ENCODE measurements at places on chromosomes 11 and 22.
A peak's percentile ranks its signal among the peaks of the same experiment; 100 is the strongest.

DNA sequence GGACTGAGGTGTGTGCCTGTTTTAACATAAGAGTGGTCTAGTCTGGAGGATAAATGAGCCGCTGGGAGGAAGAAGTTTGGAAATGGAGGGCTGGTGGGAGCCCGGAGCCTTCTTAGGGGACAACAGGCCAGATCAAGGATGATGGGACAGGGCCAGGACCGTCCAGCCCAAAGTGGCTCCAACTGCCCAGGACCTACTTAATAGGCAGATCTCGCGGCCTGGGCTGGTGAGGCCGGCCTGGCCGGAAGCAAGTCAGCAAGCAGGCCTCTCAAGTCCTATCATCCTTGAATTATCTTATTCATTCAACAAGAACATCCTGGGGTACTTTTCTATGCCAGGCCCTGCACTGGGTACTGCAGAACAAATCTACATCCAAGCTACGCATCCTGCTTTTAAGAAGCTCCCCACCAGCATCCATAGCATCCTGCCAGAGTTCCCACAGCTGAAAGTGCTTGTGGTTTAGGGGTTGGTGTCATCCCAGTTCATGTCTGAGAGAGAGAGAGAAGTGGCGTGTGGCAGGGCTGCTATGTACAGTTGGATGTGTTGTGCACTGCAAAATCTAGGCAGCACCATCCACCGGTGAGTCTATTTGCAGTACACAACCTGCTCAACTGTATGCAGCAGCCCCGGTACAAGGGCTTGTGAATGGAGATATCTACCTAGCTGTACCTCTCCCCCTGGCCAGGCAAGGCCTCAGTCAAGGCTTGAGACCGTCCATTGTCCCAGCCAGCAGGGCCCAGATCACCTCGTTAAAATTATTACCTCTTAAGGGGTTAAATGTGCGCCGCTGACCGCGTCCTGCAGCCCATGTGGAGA lies 82.1 kb downstream of the FBLN1 start:
- H3K27me3 ChIP-seq, result no peaks in the 10 kb centered on the region
- DNase-seq, result no peak
- no peak overlapping the region for H3K4me3 ChIP-seq
- peaks cover 21% of the 10 kb centered on the region for H3K4me1 ChIP-seq

DNA sequence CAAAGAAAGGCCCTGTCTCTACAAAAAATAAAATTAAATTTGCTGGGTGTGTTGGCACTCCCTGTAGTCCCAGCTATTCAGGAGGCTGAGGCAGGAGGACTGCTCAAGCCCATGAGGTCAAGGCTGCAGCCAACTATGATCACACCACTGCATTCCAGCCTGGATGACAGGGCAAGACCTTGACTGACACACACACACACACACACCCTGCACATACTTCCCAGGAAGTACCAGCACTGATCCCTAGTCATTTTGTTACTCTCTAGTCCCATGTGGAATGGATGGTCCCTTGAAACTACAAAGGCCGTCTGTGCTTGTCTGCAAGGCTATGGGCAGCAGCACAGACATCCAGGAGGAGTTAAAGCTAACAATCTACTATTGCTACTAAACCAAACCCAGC lies 59.7 kb upstream of the CYP2D6 start:
- H3K27ac ChIP-seq, result no peak overlapping the region
- DNase-seq, result no peak
- H3K36me3 ChIP-seq, result no peaks in the 10 kb centered on the region
- H3K4me3 ChIP-seq, result no peak overlapping the region

DNA sequence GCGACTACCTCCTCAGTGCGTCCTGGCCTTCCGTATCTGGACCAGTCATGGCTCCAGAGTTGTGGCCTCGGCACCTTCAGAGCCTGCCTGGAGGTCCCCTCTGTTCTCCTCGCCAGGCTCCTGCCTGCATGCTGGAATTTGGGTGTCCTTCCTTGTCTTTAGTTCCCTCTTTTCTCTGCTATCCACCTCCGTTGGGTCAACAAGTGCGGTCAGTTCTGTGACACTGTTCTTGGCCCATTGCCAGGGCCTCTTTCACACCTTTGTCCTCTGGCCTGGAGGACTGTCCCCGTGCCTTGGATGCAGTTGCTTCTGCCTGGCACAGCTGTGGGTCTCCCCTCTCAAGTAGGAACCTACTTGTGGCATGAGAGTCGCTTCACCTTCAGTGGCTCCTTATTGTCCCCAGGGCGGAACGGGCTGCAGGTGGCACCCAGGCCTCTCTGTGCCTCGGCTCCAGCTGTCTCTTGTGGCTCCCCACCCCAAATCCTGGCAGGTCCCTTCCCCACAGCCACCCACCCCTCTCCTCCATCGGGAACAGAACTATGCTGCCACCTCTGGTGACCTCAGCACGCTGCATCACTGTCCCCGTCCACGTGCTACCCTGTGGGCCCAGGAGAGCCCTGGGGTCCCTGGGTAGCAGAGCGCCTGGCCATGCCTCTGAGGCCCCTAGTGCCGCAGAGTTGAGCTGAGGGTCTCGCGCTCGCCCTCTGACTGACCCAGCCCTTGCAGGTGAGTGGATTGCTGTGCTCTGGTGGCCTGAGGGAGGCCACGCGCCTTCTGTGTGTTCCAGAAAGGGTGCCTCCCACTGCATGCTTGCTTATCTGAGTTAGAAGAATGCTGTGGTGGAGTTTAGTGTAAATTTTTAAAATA lies 4.7 kb downstream of the DGCR8 start:
- no peaks in the 10 kb centered on the region for H3K36me3 ChIP-seq
- DNase-seq, result no peak
- H3K27ac ChIP-seq, result no peak overlapping the region

DNA sequence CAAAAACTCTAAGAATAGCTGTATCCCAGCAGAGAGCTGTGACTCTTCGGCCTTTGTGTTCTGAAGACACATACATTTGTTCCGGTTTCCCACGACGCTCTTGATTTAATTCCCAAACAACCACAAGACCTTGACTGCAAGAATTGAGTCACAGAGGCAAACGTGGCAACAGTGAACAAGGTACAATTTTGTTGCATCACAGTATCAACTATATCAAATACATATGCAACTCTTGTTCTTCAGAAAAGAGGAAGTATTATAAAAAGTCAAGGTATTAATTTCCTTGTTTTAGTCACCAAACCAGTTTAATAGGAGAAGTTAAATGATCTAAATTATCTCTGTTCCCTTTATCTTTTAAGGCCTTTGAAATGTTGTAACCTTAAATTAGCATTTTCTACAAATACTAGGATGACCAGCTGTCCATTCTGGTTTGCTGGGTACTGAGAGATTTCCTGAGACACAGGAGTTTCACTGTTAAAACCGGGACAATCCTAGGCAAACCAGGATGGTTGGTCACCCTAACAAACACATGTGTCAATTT lies 11.1 kb downstream of the HPS5 start:
- no peaks in the 10 kb centered on the region for H3K36me3 ChIP-seq
- H3K27ac ChIP-seq, result no peak overlapping the region
- H3K27me3 ChIP-seq, result no peaks in the 10 kb centered on the region
- peaks cover 11% of the 10 kb centered on the region for H3K4me1 ChIP-seq

GRCh38 chr22:37256075-37256726 lies 12.1 kb upstream of the RAC2 start:
- no peak overlapping the region for H3K27ac ChIP-seq
- no peaks in the 10 kb centered on the region for H3K4me1 ChIP-seq
- no peaks in the 10 kb centered on the region for H3K27me3 ChIP-seq
- DNase-seq, result no peak

DNA sequence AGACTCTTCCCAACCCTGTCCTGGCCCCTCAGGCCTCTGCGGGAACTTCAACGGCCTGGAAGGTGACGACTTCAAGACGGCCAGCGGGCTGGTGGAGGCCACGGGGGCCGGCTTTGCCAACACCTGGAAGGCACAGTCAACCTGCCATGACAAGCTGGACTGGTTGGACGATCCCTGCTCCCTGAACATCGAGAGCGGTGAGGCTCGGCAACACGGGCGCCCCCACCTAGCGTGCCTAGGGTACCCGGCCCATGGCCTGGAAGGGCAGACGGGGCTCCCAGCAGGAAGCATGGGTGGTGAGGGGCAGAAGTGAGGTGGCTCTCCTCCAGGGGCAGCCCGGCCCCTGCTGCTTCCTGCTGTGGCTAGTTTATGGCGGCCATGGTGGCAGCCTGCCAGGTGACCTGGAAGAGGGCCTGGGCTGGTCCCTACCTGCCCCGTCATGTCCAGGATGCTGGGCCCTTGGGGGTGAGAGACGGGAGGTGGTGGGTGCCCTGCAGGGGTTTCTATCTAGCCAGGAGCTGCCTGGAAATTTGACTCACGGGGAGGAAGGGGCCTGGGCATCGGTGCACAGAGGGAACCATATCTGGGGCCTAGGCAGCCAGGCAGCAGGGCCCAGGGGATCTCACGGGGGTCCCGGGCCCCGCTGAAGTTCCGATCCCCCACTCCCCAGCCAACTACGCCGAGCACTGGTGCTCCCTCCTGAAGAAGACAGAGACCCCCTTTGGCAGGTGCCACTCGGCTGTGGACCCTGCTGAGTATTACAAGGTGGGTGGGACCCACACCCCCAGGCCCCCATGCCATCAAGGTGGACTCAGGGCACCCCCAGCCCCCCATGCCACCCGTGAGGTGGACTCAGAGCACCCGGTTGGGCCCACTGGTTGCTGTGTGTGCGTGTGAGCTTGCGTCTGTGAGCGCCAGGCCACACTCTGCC lies 9.2 kb downstream of the MUC2 start:
- H3K27ac ChIP-seq, result no peak overlapping the region
- no peaks in the 10 kb centered on the region for H3K27me3 ChIP-seq
- no peaks in the 10 kb centered on the region for H3K4me1 ChIP-seq
- no peak for DNase-seq

DNA sequence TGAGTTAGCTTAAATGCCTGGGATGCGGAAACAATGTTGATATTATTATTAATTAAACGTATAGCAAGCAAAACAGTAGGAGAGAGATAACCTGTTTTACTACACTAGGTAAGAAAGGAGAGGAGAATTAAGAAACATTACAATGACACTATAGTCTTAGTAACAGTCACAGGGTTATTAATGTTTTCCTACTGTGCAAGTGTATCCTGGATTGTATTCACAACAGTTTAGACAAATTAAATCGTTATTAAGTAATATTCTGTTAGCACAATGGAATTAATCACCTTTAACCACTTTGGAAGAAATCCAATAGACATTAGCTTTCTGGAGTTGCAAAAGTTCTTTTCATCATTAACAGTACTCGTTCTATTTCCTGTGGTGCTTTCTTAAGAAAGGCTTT lies 3.4 kb downstream of the FAM181B start:
- no peaks in the 10 kb centered on the region for H3K36me3 ChIP-seq
- H3K4me3 ChIP-seq, result no peak overlapping the region
- no peak for DNase-seq
- peaks cover 7% of the 10 kb centered on the region for H3K4me1 ChIP-seq
- H3K27ac ChIP-seq, result no peak overlapping the region

- no peak overlapping the region for H3K4me3 ChIP-seq
- no peaks in the 10 kb centered on the region for H3K4me1 ChIP-seq
- H3K27ac ChIP-seq, result no peak overlapping the region
- no peak for DNase-seq
- H3K36me3 ChIP-seq, result no peaks in the 10 kb centered on the region
- H3K27me3 ChIP-seq, result no peaks in the 10 kb centered on the region
These were observed 46.2 kb downstream of the CSNK2A3 start for GRCh38 chr11:11306855-11307254.

DNA sequence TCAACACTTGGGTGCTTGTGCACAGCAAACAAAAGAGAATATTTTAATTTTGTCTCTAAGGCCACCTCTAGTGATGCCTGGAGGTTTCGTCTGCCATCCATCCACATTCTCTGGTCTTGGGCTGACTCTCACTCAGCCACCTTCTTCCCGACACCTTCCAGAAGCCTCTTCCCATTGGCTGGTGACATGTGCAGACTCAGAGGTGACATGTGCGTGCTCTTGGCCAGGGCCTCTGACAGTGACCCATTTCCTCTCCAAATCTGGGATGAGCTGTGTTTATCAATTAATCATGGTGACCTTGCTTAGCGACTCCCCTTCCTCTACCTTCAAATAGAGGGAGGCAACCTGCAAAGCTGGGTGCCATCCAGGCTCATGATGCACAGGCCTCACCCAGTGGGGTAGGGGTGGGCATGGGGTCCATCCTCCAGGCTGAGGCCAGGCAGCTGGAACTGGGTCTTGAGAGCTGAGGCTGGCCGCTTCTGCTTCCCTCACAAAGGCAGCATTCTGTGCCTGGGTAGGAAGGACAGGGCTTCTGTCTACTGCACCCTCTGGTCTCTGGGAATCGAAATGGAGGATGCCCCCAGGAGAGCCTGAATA lies 91.8 kb downstream of the DHCR7 start:
- H3K4me3 ChIP-seq, result no peak overlapping the region
- H3K4me1 ChIP-seq, result no peaks in the 10 kb centered on the region
- no peaks in the 10 kb centered on the region for H3K36me3 ChIP-seq
- H3K27ac ChIP-seq, result no peak overlapping the region
- no peak for DNase-seq

GRCh38 chr11:134474070-134474860 lies 62.2 kb upstream of the B3GAT1 start:
- no peak for DNase-seq
- no peak overlapping the region for H3K27ac ChIP-seq
- no peaks in the 10 kb centered on the region for H3K27me3 ChIP-seq
- no peak overlapping the region for H3K4me3 ChIP-seq
- H3K36me3 ChIP-seq, result no peaks in the 10 kb centered on the region

DNA sequence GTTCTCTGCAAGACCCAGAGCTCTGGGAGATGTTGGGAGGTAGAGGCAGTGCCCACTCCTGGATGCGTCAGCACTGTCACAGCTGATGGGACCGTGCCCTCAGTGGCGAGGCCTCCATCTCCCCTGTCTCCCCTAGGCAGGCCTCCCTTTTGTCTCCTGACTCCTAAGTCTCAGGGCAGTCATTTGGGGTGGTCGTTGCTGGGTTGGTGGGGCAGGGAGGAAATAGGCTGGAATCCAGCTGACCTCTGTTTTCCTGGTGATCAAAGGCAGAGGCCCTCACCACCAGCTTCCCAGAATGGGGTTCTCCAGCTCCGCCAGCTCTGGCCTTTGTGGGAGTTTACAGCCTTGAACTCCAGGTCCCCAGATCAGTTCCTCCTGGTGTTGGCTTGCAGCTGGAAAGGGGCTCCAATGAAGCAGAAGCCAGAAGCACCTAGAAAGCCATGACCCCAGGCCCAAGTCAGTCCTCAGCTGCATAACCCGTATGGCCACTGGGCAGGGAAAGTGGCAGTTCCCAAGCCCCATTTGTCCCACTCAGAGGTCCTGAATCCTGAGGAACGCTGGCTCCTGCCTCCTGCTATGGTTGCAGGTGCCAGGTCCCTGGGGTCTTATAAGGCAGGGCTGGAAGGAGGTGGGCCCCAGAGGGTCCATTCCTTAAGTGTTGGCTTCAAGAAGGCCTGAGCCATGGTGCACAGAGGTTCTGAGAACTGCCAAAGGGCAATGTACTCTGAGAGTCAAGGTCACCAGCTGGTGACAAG lies 7.3 kb upstream of the FXYD2 start:
- H3K27ac ChIP-seq, result no peak overlapping the region
- no peak overlapping the region for H3K4me3 ChIP-seq
- H3K27me3 ChIP-seq, result no peaks in the 10 kb centered on the region
- DNase-seq, result peak; percentile 81
- peaks cover 35% of the 10 kb centered on the region for H3K4me1 ChIP-seq

GRCh38 chr11:47177229-47177845 lies 658 bp upstream of the ARFGAP2 start:
- H3K4me1 ChIP-seq, result peaks cover 45% of the 10 kb centered on the region
- DNase-seq, result peak; percentile 94
- peak overlapping the region; percentile 81 for H3K4me3 ChIP-seq
- H3K27ac ChIP-seq, result peak overlapping the region; percentile 98

GRCh38 chr11:63851364-63851763 lies 12.5 kb downstream of the MARK2 start:
- H3K4me1 ChIP-seq, result peaks cover 36% of the 10 kb centered on the region
- H3K27me3 ChIP-seq, result no peaks in the 10 kb centered on the region
- no peaks in the 10 kb centered on the region for H3K36me3 ChIP-seq
- H3K27ac ChIP-seq, result no peak overlapping the region
- no peak for DNase-seq
- no peak overlapping the region for H3K4me3 ChIP-seq

GRCh38 chr22:27490080-27490479 lies 311.5 kb downstream of the MN1 start:
- DNase-seq, result no peak
- no peak overlapping the region for H3K27ac ChIP-seq
- H3K4me1 ChIP-seq, result no peaks in the 10 kb centered on the region
- H3K36me3 ChIP-seq, result no peaks in the 10 kb centered on the region
